ENCODE measurements at places on chromosomes 2 and 18.

GRCh38 chr18:79982736-79983135, 5.6 kb downstream of the TXNL4A start:
- DNase-seq: no peak

DNA sequence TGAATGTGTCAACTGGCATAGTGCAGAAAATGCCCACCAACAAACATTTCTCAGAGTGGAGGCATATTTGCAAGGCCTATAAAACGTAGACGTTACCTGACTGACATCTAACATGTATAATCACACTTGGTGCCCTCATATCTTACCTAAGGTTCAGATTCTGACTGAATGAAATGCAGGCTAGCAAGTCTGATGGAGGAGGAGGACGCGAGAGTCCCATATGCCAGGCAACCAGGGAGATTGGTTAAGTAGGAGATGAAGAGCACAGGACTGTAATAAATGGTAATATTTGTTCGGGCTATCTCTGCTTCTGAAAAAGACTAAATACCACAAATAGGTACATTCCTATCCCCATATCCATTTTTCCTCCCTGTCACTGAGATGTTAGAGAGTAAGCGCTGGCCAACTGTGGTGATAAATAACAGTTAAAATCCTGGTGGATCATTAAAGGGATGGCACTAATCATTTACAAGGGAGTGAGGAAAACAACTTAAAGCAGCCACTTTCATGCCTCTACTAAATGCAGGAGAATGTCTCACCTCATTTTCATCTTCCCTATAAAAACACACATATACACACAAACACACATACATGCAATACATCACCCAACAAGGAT, 217.2 kb downstream of the TMEM163 start:
- DNase-seq: no peak

- no peak for DNase-seq
These were observed 18.6 kb downstream of the ACAA2 start for GRCh38 chr18:49794743-49795142.

GRCh38 chr2:37775908-37776250, 104.4 kb upstream of the CDC42EP3 start:
- no peak for DNase-seq

GRCh38 chr2:40164736-40165508, 287.0 kb downstream of the SLC8A1 start:
- DNase-seq: no peak

- no peak for DNase-seq
These were observed 103.9 kb upstream of the PPP1CB start for GRCh38 chr2:28647682-28648081.

- DNase-seq: no peak
These were observed 52.7 kb downstream of the MTX2 start for GRCh38 chr2:176321916-176322315.

GRCh38 chr2:24432735-24433134, 58.3 kb upstream of the NCOA1 start:
- DNase-seq: no peak

GRCh38 chr2:164032995-164033394, 297.2 kb upstream of the FIGN start:
- DNase-seq: no peak

DNA sequence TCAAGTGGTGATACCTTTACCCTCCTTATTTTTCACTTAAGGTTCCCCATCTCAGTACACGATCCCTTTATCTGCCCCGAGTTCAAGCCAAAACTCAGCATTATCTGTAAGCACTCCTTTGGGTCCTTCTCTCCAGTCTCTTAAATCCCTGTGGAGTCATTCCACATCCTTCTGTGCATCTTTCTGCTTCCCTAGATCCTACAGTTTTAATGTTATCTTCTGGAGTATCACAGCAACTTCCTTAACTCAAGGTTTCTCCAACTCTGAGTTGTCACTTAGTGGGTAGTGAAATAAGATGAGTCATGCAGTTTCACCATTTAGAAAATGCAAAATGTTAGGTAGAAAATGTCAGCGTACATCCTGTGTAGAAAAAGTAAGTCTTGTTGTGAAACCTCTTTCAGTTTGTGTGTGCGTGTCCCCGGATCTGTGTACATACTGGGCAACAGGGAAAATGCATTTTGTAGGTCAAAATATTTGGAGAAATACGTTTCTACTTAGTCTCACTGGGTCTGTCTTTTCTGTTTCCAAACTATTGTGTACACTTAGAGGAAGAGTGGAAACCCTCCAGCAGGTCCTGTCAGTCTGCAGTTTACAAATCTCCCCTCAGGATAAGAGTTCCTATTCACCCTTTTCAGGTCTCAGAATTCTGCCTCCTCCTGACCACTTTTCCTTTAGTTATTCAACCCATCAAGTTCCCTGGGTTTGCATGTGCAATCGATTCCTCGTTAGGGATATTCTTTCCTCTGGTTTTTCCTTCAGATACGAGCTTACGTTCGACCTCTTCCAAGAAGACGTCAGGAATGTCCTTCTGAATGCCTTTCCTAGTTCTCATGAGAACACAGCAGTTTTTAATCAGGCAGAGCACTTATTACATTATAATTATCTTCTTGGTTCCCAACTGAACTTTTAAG, 154.8 kb downstream of the TGIF1 start:
- no peak for DNase-seq

DNA sequence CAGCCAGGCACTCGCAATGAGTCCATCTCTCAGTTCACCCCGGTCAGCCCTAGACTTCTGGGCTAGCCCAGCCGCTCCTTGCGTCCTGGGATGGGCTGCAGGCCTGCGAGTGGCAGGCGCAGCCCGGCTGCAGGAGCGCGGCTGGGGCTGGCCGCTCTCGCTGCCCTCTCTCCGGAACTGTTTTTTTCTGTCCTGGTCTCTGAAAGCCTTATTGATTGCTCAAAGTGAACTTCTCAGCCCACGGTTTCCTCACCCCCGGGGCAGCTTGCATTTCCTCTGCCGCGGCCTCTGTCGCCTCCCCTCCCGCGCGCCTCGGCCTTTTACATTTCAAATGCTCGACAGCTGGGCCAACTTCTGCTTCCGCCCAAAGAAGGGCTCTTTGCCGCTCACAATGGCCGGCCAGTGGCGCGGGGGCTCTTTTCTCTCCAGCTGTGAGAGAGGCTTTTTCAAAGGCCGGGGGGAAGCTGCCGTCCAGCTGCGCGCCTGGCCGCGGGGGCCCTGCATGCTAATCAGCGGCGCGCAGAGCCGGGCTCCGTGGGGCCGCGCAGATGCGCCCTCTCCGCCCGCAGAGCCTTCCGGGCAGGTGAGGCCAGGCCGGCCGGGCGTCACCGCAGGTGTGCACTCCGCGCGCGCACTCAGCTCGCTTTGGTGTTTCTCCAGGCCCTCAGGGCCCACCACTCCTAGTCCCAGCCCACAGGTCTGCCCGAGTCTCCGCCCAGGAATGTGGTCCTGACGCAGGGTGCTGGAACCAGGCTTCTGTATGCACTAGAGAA, 513.8 kb downstream of the RNF144A start:
- peak; percentile 54 for DNase-seq

DNA sequence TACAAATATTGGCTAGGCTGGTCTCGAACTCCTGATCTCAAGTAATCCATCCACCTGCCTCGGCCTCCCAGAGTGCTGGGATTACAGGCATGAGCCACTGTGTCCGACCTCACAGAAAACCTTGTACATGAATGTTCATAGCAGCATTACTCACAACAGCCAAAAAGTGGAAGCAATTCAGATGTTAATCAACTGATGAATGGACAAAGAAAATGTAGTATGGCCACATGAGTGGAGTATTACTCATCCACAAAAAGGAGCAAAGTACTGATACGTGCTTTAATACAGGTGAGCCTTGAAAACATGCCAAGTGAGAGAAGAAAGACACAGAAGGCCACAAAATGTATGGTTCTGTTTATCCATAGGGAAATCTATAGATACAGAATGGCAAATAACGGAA, 20.6 kb downstream of the CEP192 start:
- no peak for DNase-seq

DNA sequence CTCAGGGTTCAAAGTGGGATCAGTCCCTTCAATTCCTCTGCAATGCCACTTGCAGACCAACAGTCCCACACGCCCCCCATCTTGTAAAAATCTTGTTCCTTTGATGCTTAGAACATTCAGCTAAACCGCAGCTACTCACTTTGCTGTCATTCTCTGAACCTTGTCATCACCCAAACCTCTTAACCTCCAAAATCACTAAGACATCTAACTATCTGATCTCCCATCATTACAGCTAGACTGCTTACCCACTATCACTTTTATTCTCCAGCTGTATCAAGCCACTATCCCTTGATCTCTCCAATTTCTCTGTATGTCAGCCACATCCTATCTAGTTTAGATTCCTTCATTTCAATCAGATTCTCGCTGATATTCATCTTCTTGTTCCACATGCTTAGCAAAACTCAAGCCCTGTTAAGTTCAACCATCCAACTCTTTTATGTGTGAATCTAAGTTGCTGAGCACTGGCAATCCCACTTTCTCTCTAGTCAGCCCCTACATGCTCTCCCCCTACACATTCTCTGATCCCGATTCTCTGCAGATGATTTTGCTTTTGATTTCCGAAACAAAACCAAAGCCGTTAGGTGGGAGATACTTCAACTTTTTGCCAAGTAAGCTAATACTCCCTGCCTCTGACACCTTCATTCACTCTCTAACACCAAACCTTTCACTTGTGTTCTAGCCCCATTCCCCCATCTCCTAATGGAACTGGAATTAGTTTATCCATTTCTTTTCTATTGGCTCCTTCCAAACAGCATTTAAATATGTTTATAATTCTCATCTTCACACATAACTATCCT, 4.6 kb downstream of the GTF3C2 start:
- no peak for DNase-seq

GRCh38 chr2:189951791-189952535, 110.6 kb downstream of the MSTN start:
- no peak for DNase-seq

DNA sequence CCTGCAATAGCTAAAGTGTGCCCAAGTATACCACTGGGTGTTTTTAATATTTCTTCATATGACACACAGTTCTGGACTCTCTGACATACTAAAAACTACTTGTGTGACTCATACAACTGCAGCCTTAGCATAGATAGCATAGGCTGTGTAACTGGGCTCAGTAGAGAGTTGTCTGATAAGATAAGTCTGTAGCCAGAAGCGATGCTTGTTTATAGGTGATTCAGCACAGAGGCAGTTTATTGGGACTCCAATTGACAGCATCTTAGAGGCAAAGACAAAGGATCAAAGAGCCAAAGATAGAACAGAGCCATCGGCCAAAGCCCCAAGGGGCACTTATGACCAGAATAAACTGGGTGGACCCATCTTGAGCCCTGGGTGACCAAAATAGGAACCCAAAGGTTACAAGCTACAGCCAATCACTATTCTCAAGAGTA, 42.3 kb downstream of the AAK1 start:
- DNase-seq: no peak

DNA sequence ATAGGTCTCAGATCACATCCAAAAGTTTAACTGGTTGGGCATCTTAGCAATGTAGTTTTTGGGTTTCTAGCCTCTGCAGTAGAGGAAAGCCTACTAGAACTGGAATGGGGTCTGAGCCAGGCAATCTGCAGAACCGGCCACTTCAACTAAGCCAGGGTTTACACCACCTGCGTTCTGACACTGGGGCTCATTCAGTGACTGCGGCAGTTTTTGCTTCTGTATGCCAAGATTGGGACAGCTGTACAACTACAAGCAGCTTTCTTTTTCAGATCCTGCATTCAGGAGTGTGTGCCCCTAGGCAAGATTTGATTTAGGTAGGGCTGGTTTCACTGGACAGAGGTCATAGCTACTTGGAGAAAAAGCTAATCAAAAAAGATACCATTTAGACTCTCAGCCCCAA, 43.7 kb upstream of the IGFBP5 start:
- no peak for DNase-seq

All from activated naive CD4-positive, alpha-beta T cell treated with Interleukin-2 at 50 U/mL for 16 hours (primary cell).